Lower leg skin (tissue), 4 donors: ENCODE measurements at places on chromosomes 2 and 18.

DNA sequence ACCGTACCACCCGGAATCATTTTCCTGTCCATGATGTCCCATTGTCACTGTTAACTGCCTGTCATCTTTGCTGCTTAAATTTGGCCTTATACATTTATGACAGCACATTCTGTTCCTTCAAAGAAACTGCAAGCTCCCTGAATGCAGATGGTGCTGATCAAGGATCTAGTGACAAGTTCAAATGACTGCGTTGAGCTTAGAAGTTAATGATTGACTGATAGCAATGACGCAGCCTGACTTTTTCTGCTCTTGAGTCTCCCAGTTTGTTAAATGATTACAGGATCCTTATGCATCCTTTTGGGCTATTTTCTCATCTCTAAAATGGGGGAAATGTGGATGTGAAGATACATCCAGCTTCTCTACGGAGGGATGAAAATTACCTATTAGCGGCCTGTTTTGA, 159.0 kb downstream of the DCC start:
- no peak for DNase-seq

- no peak for DNase-seq
Observed at GRCh38 chr2:162994718-162995117, 156.2 kb upstream of the KCNH7 start.

DNA sequence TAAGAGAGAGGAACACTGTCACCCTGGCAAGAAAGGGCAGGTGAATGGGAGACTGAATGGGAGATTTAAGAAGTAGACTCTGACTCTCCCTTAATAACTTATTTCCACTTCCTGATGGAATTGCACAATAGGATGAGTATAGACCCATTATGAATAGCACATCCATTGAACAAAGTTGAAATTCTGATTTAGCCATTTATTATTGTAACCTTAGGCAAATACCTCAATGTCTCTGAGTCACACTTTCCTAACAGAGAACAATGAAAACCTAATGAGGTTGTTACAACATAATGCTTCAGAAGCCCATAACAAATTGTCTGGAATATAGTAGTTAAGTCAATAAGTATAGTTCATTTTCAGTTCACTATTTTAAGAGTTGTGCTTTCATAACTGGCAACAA, 78.9 kb downstream of the NRXN1 start:
- no peak for DNase-seq

DNA sequence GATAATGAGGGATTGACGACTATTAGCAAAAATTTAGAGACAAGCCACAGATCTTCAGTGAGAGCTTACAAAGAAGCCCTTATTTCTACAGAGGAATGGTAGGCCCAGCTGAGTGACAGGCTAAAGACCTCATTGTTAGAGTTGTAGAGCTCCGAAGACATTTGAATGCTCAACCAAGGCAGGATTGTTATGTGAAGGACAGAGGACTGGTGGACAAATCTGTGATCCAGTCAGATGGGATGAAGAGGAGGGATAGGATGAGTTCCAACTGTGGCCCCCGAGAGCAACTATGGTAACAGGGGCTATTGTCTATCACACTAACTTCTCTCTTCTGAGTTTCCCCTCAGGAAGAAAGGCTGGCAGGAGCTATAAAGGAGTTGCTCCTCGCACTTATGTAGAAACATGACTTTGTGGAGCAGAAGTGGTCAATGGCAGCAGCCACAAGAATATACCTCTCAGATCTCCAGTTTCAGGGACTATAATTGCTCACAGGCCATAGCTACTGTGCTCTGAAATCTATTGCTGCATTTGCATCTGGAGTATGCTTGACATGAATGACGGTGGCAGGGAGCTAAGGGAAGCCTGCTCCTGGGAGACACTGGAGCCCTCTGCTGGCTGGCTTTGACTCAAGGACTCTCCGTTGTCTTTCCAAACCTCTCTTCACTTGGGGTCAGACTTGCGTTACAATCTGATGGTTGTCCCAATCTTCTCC, 50.3 kb upstream of the GREB1L start:
- DNase-seq = no peak

GRCh38 chr2:120561379-120562035, 174.2 kb upstream of the GLI2 start:
- no peak for DNase-seq

DNA sequence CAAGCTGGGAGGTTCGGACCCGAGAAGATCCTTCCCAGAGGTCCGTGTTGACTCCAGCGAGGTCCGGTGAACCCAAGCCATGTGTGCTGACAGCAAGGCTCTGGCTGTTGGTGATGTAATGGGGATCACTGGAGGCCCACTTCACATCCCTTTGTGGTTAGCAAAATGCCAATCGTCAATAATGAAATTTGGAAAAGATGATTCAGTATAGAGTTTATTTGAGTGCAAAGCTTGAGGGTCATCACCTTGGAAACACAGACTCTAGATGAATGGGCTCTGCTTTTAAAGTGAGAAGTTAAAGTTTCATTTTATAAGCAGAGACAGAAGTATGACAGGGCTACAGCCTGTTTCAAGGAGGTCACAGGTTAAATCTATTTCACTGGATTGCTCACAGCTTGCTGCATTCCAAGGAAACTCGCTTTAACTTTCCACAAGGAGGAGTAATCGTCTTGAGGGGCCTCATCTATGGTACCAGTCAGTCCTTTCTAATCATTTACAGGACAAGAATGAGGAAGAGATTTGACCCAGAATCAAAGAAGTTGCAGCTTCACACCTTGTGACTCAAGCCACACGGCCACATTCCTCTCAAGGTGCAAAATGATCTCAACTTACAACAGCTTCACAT, 140.5 kb downstream of the TPO start:
- DNase-seq = no peak

DNA sequence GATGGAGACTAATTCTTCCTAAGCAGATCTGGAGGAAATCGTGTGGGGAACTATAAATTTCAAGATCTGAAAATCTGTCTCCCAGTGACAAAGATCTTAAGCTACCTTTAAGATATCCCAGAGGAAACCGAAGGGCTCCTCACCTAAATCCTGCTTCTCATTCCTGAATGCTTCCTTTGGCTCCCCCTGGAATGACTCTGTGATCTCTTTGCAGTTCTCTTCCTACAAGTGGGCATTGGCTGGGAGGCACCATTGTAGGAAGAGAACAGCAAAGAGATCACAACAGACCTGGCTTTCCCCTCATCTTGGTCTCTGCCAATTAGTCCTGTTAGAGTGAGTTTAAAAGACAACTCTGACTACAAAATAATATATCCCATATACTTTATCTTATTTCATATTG, 70.0 kb upstream of the KCNH7 start:
- no peak for DNase-seq

- DNase-seq = no peak
Observed at GRCh38 chr18:45007531-45007930, 326.8 kb downstream of the SETBP1 start.

DNA sequence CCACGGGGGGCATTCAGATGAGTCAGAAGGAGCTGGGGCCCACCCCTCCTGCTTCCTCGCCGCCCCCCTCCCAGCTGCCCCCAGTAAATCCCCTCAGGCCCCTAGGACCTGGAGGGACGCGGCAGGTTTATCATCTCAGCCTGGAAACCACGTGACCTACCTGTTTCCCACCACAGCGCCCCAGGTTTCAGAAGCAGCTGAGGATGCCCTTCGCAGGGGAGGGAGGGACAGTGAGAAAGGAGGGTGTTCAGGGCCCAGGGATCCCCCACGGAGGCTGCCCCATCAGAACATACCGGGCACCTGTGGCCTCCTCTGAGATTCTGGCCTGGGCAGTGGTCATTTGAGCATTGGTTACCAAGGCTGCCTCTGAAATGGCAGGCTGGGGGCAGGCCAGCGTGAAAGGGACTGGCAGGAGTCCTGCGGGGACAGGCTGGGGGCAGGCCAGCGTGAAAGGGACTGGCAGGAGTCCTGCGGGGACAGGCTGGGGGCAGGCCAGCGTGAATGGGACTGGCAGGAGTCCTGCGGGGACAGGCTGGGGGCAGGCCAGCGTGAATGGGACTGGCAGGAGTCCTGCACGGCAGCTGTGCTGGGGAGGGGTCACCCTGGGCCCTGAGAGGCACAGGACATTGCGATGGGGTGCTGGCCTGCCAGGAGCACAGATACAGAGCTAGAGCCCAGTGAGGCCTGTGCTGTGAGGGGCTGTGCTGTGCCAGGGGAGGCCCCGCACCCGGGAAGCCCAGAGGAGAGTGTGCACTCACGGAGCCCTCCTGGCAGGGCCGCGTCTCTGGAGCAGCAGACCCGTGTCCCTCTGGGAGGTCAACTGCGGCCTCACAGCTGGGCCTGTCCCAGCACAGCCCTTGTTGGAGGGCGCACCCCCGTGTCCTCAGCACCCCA, 1.6 kb downstream of the NEU4 start:
- peak; percentile 72 for DNase-seq
